Breast epithelium (tissue), 4 donors: ENCODE measurements at places on chromosomes 1 and 21. TPM values are rescaled to one million over a fixed set of nuclear protein-coding genes. Genes with fewer than 3 reads are reported as not detected.

- H3K36me3 ChIP-seq: no peaks in the 10 kb centered on the region
- no peaks in the 10 kb centered on the region for H3K4me1 ChIP-seq
- no peaks in the 10 kb centered on the region for H3K27me3 ChIP-seq
- no peak overlapping the region for H3K27ac ChIP-seq
- H3K4me3 ChIP-seq: no peak overlapping the region
These were observed 172.1 kb upstream of the ZRANB2 start for GRCh38 chr1:71252900-71253299.

GRCh38 chr1:155504207-155504606 is 58.4 kb downstream of the ASH1L start:
- DNase-seq: no peak
- H3K4me3 ChIP-seq: no peak overlapping the region
- no peaks in the 10 kb centered on the region for H3K36me3 ChIP-seq

The S100A9 gene
- 90.3 TPM for total RNA-seq

GRCh38 chr1:203239526-203240305 is 10.2 kb upstream of the CHIT1 start:
- H3K27ac ChIP-seq: no peak overlapping the region
- H3K4me3 ChIP-seq: no peak overlapping the region
- no peak for DNase-seq
- H3K4me1 ChIP-seq: no peaks in the 10 kb centered on the region
- no peaks in the 10 kb centered on the region for H3K27me3 ChIP-seq
- no peaks in the 10 kb centered on the region for H3K36me3 ChIP-seq

- no peak for DNase-seq
- no peaks in the 10 kb centered on the region for H3K36me3 ChIP-seq
- H3K4me3 ChIP-seq: no peak overlapping the region
- H3K27me3 ChIP-seq: no peaks in the 10 kb centered on the region
These were observed 15.1 kb upstream of the CLCA1 start for GRCh38 chr1:86453664-86454063.
